ENCODE measurements at places on chromosomes 2 and 18. TPM values are rescaled to one million over a fixed set of nuclear protein-coding genes. Genes with fewer than 3 reads are reported as not detected.

Gene SPDYA
- total RNA-seq = 0.12 TPM

Gene APCDD1
- total RNA-seq = 6.8 TPM

Gene PLGLB1
- total RNA-seq = not detected

Gene GAD1
- total RNA-seq = 3.0 TPM

Gene TWIST2
- 24.7 TPM for total RNA-seq

Gene MYO7B
- 5.8 TPM for total RNA-seq

- peak; percentile 94 for DNase-seq
These were observed 21.7 kb downstream of the LBH start for GRCh38 chr2:30252723-30253701.

DNA sequence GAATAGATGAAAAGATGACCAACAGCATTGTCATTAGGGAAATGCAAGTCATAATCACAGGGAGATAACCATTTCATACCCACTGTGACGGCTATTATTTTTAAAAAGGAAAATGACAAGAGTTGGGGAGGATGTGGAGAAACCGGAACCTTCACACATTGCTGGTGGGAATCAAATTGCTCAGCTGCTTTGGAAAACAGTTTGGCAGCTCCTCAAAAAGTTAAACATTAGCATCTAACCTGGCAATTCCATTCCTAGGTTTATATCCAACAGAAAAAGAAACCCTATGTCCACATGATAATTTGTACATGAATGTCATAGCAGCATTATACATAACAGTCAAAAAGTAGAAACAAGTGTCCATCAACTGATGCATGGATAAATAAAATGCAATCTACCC lies 58.2 kb downstream of the KCNG3 start:
- DNase-seq = no peak

- peak; percentile 51 for DNase-seq
These were observed 198.6 kb downstream of the MEMO1 start for GRCh38 chr2:31812051-31812798.

DNA sequence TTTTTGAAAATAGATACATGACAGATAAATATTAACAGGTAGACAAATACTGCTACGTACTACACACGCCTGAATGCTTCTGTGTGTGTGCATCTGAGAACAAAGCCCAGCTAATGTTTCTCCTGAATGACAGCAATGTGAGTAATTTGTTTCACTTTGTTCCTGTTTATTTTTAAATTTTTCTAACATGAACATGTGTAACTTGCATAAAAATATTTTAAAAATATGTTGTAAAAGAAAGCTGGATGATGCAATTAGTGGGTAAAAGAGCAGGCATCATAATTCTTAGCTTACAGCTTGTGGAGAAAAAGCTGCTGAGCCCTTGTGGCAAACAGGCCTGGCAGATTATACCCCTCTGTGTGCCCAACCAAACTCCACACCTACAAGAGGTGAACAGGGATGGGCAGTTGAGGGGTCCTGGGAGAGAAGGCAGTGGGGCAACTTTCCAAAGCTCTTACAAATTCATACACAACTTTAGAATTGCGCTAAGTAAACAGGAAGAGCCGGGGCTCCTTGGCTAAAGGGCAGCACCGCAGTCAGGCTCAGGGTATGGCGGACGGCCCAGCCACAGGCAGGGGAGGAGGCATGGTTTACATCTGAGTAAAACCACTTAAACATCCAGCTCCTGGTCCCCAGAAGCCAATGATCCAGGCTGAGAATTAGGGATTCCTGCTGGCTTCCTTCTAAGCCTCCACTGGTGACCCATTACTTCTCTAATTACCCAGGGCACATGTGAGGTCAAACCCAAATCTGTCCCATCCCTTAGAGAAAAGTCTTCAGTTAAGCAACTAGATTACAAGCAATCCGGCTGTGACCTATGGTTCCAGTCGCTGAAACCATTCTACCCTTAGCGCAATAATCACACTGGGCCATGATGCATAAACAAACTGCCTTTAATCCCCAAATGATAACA lies 14.0 kb downstream of the PXDN start:
- peak; percentile 86 for DNase-seq

DNA sequence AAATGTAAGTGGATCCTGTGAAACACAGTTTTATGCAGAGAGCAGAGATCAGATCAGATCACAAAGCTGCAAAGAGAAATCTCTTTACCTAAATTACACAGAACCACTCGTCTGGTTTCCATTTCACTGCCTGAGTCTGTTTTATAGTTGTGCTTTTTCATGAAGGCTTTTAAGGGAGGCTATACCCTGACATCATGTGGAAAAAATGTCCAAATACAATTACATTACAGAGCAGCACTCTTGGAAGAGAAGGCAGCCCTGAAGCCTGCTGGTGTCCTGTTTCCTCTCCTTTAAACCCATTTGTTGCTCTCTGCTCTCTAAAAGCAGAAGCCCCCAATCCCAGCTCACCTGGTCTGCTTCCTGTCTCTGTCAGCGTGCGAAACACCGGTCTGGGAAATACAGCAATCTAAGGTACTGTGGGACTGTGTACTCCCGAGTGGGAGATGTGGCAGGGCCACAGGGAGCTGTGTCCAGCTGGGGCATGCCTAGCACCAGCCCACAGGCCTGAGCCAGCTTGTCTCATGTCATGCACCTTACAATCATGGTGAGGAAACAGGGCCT lies 24.8 kb upstream of the ZFP36L2 start:
- DNase-seq = peak; percentile 57

GRCh38 chr2:189826039-189826438 lies 41.8 kb downstream of the PMS1 start:
- DNase-seq = no peak

DNA sequence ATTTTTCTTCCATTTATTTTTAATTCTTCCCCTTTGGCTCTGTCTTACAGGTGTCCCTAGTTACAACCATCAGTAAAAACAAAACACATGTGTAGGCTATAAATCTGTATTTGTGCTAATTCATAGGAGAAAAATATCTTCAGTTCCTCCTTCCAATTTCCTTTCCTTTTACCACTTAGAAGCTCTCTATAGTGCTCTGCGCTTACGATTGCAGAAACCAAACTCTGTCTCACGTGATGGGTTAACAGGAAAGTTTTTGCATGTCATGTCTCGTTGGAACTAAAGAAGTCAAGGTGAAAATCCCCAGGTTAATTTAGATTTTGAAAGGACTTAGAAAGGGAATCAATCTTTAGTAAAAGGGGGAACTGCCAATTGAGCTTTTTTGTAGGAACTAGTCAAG lies 1390.5 kb upstream of the ZEB2 start:
- DNase-seq = no peak

DNA sequence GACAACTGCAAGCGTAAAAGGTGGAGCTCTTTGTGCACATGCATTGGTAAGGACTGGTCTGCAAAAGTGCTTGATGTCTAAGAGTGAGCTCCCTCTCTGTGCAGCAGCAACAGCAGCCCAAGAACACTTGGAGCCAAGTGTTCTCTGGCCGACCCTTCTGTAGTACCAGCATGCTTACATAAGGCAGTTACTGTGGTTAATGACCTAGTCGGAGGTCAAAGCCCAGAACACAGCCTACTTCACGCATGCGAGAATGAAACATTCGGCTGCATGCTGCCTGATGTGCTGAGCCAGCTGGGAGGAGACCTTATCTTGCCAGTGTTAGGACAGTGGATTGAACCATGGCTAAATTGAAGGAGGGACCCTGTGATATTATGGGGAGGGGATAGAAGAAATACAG lies 21.3 kb downstream of the NCAPH start:
- no peak for DNase-seq

- DNase-seq = no peak
These were observed 40.7 kb downstream of the SLC9A2 start for GRCh38 chr2:102660070-102660469.

DNA sequence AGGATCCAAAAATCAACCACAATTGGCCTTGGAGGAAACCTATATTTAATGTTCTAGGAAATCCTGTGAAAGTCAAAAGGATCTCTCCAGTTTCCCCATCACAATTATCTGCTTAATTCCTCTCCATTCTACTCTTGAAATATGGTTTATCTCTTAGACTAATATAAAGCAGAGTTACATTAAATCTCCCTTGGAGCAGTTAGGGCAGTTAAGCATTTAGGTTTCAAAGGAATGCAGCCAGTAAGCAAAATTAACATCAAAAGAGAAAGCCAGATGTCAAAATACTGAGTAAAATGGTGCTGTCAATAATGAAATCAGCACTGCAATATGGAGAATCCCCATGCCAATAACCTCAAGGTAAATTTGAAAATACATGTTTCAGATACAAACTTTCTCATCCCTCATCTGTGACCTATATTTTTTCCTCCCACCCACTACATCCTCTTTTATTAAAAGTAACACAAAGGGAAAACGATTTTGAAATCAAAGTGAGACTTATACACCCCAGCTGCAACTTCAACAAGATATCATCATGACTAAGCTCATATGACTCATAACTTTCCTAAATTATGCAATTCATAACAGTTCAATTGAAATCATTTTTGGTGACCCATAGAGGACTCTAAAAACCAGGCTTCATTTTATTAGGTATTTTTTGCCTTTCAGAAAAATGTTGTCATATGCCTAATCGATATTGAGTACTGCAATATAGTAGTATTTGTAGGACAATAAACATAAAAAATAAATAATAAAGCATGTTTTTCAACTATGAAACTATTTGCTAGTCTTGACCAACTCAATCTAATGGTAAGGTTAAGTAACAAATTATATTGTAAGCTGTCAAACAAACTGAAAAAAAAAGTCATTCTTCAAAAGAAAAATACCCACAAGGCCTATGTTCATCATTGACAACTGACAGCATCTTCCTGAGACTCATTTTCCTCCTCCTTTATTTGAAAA lies 3.1 kb downstream of the ADAM17 start:
- peak; percentile 52 for DNase-seq

- DNase-seq = no peak
These were observed 146.3 kb downstream of the KLHL29 start for GRCh38 chr2:23531280-23531679.

DNA sequence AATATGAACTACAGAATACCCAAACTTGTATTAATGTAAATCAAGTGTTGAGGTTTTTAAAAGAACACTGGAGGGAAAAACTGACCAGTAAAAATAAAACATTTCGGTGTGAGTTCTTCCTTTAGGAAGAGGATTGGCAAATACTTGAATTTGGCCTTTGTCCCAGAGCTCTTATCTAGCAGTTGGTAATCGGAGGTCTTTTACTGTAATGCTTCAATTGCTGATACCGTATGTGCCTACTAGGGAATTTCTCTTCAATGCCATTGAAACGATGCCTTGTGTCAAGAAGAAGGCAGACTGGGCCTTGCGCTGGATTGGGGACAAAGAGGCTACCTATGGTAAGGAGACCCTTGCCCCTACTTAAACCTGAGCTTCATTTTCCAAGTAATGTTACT lies 4.1 kb downstream of the RRM2 start:
- no peak for DNase-seq

DNA sequence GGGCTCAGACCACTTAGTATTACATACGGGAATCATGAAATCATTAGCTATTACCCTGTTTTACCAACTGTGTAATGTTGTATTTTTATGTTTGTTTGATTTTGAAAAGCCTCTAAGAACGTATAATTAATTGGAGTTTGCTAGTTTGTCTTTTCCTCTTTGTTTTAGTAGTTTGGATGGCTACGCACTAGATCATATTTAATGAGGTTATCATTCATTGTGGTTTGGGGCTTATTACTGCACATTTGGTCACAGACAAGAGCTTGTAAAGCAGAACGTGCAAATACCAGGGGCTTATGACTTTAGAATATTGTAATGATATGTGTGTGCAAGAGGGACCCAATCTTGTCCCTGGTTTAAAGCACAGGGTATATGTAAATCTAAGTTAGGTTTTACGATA lies 10.3 kb downstream of the CABLES1 start:
- DNase-seq = no peak

- DNase-seq = no peak
These were observed 38.1 kb downstream of the FER1L5 start for GRCh38 chr2:96680561-96681141.

- no peak for DNase-seq
These were observed 99.8 kb downstream of the CDC42EP3 start for GRCh38 chr2:37571587-37572136.

DNA sequence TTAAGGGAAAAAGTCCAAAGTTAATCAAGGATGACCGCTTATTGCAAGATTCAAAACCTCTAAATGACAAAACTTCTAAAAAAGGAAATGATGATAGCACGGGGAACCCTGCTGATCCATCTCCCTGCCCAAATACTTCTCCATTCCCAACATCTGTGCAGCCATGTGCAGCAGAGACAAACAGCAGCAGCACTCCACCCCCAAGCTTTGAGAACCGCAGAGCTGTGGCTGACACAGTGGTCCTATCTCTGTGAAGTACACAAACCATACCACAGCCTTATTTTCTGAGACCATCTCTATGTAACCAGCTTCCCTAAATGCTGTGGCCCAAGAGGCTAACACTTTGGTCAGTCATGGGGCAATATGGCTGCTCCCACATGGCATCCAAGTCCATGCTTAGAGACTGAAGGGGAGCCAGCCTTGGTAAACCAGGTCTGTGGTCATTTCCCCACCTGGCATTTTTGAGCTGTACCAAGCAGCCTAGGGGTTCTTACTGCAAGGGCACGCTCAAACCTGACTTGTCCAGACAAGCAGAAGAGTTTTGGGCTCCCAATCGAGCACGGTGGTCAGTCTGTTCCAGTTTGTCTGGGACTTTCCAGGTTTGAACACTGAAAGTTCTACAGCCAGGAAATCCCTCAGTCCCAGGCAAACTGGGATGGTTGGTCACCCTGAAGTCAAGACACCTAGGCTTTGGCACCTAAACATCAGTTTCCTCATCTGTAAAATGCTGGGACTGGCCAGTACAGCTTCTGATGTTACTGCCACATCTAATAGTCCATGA lies 17.1 kb upstream of the NFE2L2 start:
- no peak for DNase-seq

GRCh38 chr2:203951366-203951902 lies 14.9 kb downstream of the ICOS start:
- DNase-seq = peak; percentile 19

DNA sequence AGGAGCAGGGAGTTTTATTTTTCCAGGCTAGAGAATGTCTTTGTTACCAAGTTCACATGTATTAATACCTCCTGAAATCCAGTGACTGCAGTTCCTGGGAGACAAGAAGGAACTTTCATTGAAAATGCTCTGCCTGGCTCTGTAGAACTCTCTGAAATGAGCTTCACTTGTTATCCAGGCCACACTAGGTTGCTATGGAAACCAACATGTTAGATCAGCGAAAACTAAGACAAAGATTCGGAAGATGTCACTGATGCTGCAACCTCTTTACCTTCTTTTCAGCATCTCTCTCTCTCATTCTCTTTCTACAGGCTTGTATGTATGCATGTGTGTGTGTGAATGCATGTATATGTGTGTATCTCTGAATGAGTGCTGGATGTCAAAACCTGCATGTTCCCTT lies 218.5 kb downstream of the TRIB2 start:
- DNase-seq = peak; percentile 9

DNA sequence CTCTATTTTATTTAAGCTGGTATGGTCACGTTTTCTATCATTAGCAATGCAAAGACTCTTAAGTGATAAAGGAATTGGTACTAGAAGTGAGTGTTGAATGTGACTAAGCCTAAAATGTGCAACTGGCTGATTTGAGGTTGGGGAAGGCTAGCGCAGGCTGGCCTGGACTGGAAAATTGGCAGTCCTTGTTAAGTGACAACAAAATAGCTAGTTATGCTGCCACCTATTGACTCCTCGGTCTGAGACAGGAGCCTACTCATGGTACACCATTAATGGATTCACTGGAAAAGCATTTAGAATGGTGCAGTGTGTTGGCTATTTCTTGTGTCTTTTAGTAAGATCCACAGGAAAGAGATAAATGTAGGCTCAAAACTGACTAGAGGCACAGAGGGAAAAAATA lies 5.7 kb upstream of the WIPF1 start:
- peak; percentile 65 for DNase-seq

- no peak for DNase-seq
These were observed 526 bp downstream of the COX7A2L start for GRCh38 chr2:42360493-42360889.

- no peak for DNase-seq
These were observed 169.9 kb downstream of the SMAD7 start for GRCh38 chr18:48780913-48781162.
